ENCODE measurements at places on chromosomes 12 and 14. TPM values are rescaled to one million over a fixed set of nuclear protein-coding genes. Genes with fewer than 3 reads are reported as not detected.

Gene GABARAPL1
- total RNA-seq: 61.2 TPM

Gene MYH6
- not detected for total RNA-seq

Gene CELA1
- not detected for total RNA-seq

Gene GPD1
- under 0.01 TPM for total RNA-seq

Gene C12orf60
- total RNA-seq: 0.32 TPM

All from fibroblast of villous mesenchyme (primary cell).